ENCODE measurements at places on chromosomes 12 and 14.

- no peak for DNase-seq
These were observed 201.1 kb downstream of the MED13L start for GRCh38 chr12:116076399-116076798.

DNA sequence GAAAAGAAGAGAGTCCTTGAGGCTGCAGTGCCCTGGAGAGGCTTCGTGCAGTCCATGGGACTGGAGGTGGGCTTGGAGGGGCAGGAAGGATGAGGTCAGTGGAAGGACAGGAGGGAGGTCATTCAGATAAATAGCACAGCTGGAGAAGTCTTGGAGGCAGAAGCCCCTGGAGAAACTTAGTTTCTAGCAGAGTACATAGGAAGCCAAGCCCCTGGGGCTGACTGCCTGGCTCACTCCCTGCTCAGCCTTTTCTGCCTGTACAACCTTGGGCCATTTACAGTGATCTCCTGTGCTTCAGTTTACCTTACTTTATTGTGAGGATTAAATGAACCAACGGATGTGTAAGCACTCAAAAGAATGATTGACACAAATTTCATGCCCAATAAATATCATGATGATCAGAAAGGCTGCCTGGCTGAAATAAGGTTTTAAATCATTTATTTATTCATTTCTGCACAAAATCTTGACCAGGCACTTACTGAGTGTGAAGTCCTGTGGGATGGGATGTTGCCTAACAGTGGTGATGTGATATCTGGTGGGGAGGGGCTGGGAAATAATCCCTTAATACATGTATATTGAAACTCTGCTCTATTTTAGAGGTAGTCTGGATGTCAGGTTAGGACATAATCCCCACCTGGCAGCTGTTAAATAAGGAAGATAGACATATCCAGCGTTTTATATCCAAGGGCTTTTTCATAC lies 54.3 kb downstream of the PLEKHG7 start:
- DNase-seq = no peak

- no peak for DNase-seq
These were observed 267.9 kb downstream of the TMEM132C start for GRCh38 chr12:128534906-128535305.

- no peak for DNase-seq
These were observed 5.6 kb upstream of the NFATC4 start for GRCh38 chr14:24362241-24362960.

DNA sequence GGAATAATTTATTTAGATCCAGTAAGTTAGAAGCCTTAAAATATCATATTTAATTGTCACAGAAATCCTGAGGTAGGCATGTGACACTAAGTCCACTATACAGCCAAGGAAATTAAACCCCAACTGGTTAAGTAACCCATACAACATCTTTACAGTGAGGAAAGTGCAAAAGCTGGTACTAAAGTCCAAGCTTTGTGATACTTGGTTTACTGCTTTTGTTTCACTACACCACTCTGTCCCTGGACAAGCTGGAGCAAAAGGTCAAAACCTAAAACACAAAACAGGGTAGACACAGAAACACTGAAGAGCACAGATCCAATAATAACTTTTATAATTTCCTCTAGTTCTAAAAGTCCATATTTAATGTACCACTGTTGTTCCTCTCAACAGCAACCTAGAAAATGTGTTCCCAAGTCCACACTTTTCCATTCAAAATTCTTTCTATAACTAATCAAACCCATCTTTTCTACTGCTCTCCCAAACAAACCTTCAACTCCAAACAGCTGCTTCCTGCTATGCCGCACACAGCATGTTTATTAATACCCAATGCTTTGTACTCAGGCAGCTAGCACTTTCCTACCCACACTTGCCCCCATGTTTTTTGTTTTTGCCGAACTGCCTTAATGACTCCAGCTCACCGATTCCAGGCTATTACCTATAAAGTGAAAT lies 90.9 kb downstream of the MED13L start:
- DNase-seq = no peak

DNA sequence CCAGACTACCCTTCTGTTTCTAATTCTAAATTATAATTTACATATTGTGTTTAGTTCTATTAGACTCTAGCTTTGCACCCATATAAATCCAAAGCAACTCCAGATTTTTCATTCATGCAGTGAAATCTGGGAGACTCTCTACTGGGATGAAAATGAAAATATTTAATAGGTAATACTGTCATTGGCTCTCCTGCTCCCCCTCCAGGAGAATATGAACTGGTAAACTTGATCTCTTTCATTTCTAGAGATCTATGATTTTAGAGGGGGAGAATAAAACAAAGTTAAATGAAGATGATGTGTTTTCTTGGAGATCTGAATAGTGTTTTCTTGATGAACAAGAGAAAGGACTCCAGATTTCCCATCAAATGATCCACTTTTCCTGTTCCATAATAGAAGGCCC lies 104.3 kb upstream of the TMCC3 start:
- DNase-seq = no peak

DNA sequence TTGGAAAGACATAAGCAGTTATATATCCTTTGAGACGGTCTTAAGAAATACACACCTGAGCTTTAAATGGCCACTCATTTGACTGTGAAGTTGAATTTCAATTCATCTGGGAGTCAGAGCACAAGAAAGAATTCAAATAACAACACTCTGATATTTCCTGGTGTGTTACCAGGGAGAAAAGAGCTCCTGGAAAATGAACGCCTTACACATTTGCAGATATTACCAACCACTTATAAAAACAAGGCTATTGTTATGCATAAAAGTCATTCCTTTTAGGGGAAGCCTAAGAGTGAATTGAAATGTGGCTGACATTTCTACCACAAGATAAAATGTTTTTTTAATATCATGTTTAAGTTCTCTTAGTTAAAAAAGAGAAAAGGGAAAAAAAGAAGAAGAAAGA lies 229.2 kb upstream of the PLEKHG7 start:
- no peak for DNase-seq

GRCh38 chr12:34290381-34290995 lies 268.2 kb downstream of the ALG10 start:
- DNase-seq = no peak

- DNase-seq = peak; percentile 57
These were observed 125.0 kb upstream of the FUT8 start for GRCh38 chr14:65287264-65288131.
